ENCODE measurements at places on chromosomes 7 and 10.

- peak; percentile 84 for DNase-seq
These were observed 488 bp downstream of the ARMC10 start for GRCh38 chr7:103075337-103075918.

GRCh38 chr10:3526727-3527501 lies 258.1 kb downstream of the KLF6 start:
- no peak for DNase-seq

DNA sequence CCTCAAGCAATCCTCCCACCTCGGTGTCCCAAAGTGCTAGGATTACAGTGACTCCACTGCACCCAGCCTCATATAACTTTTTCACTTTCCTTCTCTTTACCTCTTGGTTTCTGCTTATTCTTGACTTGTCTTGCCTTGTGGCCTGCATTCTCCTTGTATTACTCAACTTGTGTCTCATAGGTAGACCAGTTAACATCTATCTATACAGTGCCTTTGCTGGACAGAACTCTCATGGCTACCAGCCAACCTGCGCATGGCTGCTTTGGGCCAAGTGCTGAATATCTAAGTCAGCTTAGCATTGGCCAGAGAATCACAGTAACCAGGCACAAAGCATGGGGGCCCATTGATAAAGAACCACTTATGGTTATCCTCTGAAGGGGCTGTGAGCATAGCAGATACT lies 42.6 kb upstream of the ZNRF2 start:
- DNase-seq = no peak

DNA sequence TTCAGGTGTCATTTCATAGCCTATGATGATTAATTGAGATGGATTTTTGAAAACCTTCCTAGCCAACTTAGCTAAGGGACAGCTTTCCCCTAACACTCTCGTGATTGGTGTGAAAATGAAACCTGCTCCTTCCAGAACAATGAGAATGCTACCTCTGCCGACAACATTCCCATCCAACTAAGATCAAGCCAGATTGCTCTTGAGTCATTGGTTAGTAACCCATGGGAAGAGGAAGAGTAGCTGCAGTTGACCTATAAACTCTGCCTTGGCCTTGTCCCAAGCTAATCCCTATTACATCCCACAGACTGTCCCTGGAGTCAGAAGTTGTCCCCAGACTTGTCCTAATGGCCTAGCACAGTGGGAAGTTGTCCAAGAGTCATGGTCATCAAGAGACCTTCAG lies 80.5 kb upstream of the SVIL start:
- DNase-seq = no peak

GRCh38 chr10:123786306-123786705 lies 105.3 kb downstream of the CPXM2 start:
- no peak for DNase-seq

DNA sequence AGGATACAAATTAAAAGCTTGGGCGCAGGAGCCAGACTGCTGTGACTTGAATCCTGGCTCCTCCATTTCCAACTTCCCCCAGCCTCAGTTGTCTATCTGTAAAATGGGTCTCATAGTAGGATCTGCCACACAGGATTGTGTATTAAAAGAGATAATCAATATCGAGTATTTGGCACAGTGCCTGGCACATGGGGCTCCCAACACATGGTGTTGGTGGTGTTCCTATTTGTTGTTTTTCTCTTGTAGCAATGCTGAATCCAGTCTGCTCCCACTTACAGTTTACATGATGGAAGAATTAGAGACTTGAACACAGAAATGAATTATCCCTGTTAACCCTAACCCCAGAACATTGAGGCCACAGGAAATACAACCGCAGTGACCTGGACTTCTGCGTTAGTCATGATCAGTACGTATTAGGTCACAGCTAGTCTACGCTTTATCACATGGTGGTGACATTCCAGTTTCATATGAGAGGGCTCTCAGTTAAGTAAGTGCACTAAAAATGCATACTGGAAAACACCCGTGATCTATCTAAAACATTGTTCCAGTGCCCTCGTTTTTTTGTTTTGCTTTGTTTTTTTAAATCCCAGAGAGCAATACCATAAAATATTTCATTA lies 169.5 kb upstream of the KLF14 start:
- DNase-seq = no peak

- no peak for DNase-seq
These were observed 65.8 kb downstream of the RAB18 start for GRCh38 chr10:27569946-27570345.

DNA sequence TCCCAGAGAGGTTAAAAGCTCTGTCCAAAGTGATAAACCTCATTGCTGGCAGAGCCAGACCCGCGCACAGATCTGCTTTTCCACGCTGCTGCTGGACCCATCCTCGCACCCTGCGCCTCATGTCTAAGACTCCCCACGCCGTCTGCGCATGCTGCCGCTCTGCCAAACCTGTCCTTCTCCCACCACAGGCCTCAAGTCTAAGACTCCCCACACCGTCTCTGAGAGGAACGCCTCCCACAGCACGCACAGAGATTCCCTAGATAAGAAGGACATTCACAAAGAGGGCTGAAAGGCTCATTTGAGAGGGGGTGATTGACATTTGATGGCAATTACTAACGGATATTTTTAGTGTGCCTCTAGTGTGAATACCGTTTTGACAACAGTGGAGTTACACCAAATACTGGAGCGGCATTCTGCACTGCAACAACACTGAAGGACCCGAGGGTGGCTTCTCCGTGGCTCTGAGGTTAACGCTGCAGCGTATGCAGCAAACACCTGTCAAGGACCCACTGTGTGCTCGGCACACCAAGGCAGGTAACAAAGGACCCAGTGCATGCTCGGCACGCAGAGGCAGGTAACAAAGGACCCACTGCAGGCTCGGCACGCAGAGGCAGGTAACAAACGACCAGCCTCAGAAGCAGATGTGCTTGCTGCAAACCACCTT lies 231.4 kb downstream of the DNAJB6 start:
- DNase-seq = no peak

GRCh38 chr7:68440866-68441265 lies 1157.4 kb upstream of the AUTS2 start:
- DNase-seq = no peak

DNA sequence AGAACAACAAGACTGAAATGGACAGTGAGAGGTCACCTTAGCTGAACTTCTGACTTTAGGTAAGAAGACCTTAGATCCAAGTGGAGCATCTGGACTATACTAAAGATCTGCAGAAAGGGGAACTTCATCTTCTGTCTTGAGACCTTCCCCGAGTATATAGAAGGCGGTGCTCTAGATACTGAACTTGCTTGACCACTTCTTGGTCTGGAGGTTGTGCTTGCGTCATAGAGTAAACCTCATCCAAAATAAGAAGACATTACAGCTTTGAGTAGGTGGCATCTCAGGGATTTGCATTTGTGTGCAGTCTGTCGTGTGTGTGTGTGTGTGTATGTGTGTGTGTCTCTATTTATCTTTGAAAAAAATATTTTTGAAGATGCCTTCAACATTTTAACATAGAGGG lies 157.5 kb downstream of the CHN2 start:
- no peak for DNase-seq

- peak; percentile 73 for DNase-seq
These were observed 4.5 kb downstream of the SAP25 start for GRCh38 chr7:100568896-100569844.

DNA sequence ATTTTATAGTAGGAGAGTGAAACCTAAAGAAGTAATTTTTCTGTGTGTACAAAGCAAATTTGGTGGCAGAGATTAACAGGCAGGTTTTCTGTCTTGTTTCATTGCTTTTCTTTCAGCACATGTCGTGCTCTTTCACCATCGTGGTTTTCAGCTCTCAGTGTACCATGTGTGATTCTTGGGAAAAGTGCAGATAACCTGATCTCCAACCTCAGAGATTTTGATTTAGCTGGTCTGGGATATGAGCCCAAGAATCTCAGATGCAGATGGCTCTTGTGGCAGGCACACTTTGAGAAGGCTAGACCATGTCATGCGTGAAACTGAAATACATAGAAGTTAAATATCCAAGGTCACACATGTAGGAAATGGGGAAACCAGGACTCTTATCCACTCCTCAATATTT lies 317.4 kb downstream of the EXOC4 start:
- DNase-seq = no peak

DNA sequence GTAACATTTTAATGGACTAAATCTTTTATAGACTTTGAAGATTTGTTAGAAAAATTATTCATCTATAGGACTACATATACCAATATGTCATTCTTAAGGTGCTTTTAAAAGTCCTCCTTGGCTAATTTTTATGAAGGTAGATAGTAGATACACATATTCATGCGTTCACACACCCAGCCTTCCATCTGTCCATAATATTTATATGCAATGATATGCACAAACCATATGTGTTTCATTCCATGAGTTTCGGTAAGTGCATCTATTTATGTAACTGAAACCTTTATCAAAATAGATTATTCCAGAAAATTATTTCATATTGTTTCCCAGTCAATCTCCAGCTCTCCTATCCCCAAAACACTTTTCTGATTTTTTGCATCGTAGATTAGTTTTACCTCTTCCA lies 101.7 kb downstream of the ANLN start:
- no peak for DNase-seq

- no peak for DNase-seq
These were observed 75.7 kb downstream of the VPS41 start for GRCh38 chr7:38833329-38833728.

DNA sequence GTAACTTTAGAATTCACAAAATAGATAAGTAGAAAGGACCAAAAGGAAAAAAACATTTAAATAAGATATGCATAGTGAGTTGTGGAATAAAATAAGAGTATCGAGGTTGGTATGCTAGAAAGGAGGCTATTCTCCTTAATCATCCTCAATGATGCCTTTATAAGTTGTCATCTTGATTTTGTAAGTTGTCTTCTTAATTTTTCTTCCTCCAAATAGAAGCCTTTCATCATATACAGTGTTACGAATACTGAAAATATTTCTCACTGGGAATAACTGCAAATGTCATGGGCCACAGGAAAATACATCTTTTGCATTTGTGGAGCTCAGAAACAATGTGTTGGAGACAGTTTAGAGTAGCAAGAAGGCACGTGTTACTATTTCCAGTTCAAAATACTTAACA lies 31.5 kb upstream of the PRTFDC1 start:
- no peak for DNase-seq

DNA sequence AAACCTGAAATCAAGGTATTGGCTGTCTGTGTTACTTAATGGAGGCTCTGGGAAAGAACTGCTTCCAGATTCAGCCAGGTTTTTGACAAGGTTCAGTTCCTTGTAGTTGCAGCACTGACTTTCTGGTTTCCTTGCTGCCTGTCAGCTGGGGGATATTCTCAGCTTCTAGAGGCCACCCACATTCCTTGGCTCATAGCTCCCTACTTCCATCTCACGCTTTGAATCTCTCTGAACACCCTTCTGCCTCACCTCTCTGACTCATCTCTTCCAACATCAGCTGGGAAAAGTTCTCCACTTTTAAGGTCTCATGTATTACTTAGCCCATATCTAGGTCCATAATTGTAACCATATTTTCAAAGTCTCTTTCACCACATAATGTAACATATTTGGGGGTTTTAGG lies 22.9 kb upstream of the GPR22 start:
- no peak for DNase-seq

DNA sequence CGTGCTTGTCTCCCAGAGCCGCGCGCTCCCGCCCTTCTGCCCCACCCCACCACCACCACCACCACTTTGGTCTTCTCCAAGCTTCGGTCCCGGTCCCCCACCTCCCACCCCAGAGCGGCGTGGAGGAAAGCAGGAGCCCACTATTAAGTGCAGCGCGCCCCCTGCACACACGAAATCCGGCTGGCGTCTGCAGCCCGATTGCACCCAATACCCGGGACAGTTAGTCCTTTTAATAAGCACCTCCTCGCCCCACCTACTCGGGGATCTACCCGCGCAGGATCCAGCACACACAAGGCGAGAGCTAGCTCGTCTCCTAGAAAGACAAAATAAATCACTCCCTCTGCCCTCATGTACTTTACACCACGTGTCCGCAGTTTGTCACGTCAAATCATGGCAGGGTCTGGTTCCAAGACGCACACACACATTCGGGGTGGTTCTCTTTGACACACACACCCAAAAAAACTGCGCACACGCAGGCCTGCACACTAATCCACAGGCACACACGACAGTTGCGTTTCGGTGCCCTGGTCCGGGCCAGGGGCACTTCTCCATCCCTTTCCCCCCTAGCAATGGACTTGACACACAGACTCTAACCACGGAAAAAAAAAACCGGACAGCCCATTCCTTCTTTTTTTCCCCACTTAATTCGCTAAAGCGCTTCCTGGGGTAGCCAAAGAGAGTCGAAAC lies 1.6 kb downstream of the SFMBT2 start:
- DNase-seq = peak; percentile 79

DNA sequence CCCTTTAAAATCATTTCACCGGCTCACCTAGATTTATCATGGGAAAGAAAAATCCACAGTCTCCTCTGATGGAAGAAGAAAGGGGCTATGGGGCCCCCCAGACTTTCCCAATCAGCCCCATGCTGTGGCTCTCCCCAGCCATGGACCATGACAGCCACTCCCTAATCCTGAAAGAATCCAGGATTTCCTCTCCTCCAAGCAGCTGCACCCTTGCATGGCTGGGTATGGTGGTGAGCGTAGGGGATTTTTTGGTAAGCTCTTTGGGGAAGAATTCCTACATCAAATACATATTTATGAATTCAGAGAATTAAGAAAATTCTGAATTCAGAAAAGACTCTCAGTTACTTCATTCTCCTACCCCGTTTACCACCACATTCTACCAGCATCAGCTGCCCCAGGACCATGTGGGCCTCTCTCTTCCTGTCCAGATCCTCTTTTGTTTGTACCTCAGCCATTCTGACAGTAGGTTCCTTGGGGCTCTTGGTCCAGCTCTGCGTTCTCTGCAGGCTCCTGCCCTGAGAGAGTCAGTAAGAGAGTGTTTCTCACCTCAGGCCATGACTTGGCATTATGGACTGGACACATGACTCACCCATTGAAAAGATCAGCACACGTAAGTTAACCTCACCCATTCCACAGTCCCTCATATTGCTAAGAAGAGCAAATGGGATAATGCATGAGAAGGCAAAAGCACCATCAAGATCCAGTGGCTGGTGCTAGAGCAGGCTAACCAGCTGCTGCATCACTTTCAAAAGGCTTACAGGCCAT lies 337.8 kb downstream of the ELMO1 start:
- DNase-seq = no peak

GRCh38 chr7:156118248-156118645 lies 306.0 kb upstream of the SHH start:
- DNase-seq = no peak
